CD4-positive, alpha-beta T cell treated with Interleukin-12 subunit alpha and Interleukin-12 subunit beta, for 1 hour (primary cell): ENCODE measurements at places on chromosomes 3 and 15.

DNA sequence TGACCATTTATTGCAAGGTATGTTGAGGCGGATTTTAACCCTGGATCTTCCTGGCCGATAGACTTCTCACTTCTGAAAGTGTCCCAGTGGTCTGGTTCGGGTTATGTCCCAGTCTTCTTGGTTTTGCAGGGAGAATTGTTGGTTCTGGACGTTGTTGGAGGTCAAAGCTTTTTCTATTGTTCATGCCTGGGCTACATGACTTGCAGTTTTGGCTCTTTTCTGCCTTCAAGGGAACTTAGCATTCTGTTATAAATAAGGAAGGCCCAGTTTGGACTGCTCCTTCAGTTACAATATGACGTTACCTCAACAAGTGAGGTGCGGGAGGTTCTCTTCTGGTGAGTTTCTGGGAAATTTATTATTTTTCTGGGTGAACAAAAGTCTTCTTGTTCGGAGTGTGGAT lies 614.3 kb downstream of the DIPK2A start:
- no peak for DNase-seq

DNA sequence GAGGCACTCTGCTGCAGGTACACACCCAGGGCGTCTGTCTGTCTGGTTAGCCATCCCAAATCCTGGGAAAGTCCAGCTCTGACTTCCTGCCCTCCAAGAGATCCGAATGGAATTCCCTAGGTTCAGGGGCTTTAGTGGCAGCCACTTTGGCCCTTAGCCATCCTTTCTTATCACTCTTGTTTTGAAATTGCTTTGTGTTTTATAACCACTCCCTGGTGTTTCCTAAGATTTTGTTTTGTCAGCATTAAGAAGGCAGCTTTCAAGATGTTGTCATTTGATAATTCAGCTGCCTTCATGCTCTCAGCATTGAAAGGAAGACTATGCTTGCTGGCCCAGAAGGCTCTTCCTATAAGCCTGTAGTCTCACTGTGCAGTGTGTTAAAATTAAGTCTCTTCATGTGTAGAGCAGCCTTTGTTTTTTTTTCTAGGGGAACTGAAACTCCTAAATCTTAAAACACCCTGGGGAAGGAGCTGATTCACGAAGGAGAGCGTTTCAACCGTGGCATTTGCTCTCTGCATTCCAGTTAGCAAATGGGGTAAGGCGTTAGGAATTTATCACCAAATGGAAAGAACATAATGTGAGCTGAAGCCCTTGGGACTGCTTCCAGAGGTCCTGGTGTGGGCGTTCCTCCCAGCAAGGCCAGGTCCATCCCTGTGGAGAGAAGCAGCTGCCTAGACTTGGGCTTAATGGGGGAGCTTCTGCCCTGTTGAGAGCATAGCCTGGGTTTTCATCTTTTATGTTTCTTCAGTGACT lies 14.2 kb upstream of the CLEC3B start:
- DNase-seq, result no peak

DNA sequence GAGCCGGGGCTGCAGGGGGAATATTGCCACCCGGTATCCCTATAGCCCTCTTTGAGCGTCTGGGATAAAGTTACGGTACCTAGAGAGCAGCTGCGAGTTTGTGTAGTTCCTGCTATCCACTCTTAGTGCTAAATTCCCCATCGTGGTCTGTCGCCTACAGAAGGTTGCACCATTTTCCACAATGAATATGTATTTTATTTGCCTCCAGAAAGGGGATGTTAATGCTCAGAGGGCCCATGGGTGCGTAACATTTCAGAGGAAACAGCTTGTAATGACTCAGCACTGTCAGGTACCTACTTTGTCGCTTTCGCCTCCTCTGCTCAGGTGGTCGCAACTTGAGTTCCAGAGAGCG lies 1.1 kb downstream of the SLCO3A1 start:
- DNase-seq, result peak; percentile 39

GRCh38 chr15:65981837-65982626 lies 112.7 kb downstream of the RAB11A start:
- DNase-seq, result peak; percentile 56

GRCh38 chr3:170751899-170752293 lies 118.1 kb downstream of the RPL22L1 start:
- no peak for DNase-seq

- no peak for DNase-seq
These were observed 238.7 kb upstream of the NR2E3 start for GRCh38 chr15:71571641-71572040.

- DNase-seq, result no peak
These were observed 105.8 kb upstream of the MYZAP start for GRCh38 chr15:57485869-57486268.

- no peak for DNase-seq
These were observed 96.7 kb downstream of the ATP10A start for GRCh38 chr15:25766417-25766816.

- no peak for DNase-seq
These were observed 166.0 kb downstream of the TP63 start for GRCh38 chr3:189797103-189797750.

DNA sequence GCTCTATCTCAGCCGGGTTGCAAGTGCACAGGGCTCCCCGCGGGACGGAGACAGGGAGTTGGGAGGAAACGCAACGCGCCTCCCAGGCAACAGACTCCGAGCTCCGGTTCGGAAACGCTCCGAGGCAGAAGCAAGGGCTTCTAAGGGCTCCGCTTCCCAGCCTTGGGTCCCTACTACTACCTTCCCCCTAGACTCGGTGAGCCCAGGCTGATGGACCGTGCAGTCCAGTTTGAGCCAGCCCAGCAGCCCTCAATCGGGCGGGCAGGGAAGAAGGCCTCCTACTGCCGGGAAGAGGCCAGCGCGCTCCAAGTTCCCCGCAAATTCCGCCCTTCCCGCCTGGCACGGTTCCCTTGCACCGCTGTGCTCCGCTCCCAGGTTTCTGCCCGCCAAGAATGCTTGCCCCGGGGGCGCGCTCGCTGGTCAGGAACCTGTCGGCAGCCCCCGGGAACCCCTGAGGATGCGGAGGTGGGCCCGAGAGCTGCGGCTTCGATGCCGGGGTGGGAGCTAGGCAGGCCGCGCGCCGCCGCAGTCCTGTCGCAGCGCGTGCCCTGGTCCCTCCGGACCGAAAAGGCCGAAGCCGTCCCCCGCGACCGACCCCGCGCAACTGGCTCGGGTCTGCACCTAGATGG lies 728 bp downstream of the TRANK1 start:
- peak; percentile 26 for DNase-seq

- DNase-seq, result no peak
These were observed 33.4 kb downstream of the LRRFIP2 start for GRCh38 chr3:37140899-37141541.
